ENCODE measurements at places on chromosomes 5 and 9.

- no peak for DNase-seq
Measured at GRCh38 chr9:81032030-81032572, 657.2 kb downstream of the TLE1 start.

- no peak for DNase-seq
Measured at GRCh38 chr5:124605541-124605940, 140.9 kb downstream of the ZNF608 start.

DNA sequence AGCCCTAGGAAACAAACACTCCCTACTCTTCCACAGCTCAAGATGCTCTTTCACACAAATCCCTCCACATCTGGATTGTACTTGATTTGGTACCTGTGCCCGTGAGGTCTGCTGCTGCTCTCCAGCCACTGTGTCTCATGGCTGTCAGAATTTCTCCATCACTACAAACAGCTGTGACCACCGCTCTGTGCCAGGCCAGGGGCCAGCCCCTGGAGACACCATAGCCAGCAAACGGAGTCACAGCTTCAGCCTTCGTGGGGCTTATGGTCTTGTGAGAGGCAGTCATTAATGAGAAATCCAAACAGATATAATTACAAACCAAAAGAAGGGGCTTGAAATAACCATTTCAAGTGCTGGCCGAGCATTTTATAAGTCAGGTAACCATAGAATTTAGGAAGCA lies 43.6 kb downstream of the ADAM19 start:
- no peak for DNase-seq

- no peak for DNase-seq
Measured at GRCh38 chr9:126556560-126557250, 57.0 kb upstream of the LMX1B start.

DNA sequence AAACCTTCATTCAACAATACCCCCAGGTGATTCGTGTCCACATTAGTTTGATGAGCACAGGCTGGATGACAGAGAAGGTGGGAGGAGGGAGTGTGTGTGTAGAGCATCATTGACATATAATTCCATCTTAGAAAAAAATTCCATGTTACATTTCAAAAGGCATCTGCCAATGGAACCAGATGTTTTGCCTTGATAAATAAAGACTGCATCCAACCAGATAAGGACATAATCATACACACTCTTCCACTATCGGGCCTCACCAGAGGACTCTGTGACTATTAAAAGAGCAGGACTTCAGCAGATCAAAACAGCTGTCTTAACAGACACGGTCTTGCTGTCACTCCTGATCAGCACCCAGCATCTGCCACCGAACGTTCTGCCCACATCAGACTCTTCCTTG lies 96.4 kb upstream of the SPIN1 start:
- DNase-seq = no peak

All from NCI-H1417 treated with DMSO at 0.1 percent for 48 hours (cell line).